Lung (tissue), 17 donors: ENCODE measurements at places on chromosomes 11 and 22.

GRCh38 chr11:63226488-63227114 lies 16.8 kb downstream of the SLC22A25 start:
- H3K27me3 ChIP-seq: no peaks in the 10 kb centered on the region
- H3K27ac ChIP-seq: no peak overlapping the region
- no peaks in the 10 kb centered on the region for H3K4me1 ChIP-seq
- no peak for DNase-seq
- no peak overlapping the region for H3K4me3 ChIP-seq
- H3K36me3 ChIP-seq: no peaks in the 10 kb centered on the region

GRCh38 chr22:39383841-39384625 lies 15.5 kb upstream of the TAB1 start:
- no peak overlapping the region for H3K4me3 ChIP-seq
- no peak overlapping the region for H3K27ac ChIP-seq
- no peak for DNase-seq
- no peaks in the 10 kb centered on the region for H3K4me1 ChIP-seq

DNA sequence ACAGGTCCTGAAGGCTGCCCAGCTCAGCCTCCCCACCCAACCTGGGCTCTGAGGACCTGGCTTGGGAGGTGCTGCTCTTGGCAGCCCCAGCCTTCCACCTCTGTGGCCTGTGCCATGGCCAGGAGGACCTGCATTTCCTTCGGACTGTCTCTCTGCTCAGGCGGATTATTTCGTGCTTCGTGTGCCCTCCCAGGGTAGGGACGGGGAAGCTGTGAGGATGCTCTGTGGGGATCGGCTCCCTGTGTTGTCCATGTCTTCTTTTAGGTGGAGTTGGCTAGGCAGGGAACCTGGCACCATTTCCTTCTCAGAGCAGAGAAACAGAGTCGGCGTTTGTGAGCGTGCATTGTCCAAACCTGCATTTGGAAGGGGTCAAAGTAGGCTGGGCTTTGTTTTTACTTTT lies 34.1 kb downstream of the BCR start:
- no peak overlapping the region for H3K4me3 ChIP-seq
- H3K27me3 ChIP-seq: no peaks in the 10 kb centered on the region
- peaks cover 41% of the 10 kb centered on the region for H3K4me1 ChIP-seq
- H3K36me3 ChIP-seq: no peaks in the 10 kb centered on the region
- H3K27ac ChIP-seq: peak overlapping the region; percentile 14

DNA sequence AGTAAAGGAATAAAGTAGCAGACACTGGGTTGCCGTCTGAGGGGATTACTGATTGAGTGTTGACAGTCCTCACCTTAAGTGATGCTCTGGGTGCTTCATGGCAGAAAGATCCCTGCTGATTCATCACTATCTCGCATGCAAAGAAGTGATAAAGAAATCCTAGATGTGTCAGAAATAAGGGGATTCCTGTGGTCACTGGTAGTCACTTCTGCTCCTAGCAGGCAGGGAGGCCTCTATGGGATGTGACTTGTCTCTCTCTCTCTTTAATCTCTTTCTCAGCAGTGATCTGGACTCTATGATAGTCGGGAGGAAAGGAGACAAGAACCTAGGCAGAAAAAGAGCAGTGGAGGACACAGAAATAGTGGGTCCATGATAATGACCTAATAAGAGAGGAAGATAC lies 30.9 kb upstream of the OR56A1 start:
- no peaks in the 10 kb centered on the region for H3K4me1 ChIP-seq
- no peak overlapping the region for H3K4me3 ChIP-seq
- H3K27ac ChIP-seq: no peak overlapping the region
- peaks cover 3% of the 10 kb centered on the region for H3K27me3 ChIP-seq

- no peak overlapping the region for H3K4me3 ChIP-seq
- H3K36me3 ChIP-seq: no peaks in the 10 kb centered on the region
- DNase-seq: no peak
These were observed 21.6 kb upstream of the NUP160 start for GRCh38 chr11:47869544-47870393.

- H3K27me3 ChIP-seq: no peaks in the 10 kb centered on the region
- no peak overlapping the region for H3K27ac ChIP-seq
- DNase-seq: no peak
- H3K4me3 ChIP-seq: no peak overlapping the region
- no peaks in the 10 kb centered on the region for H3K4me1 ChIP-seq
- peaks cover 19% of the 10 kb centered on the region for H3K36me3 ChIP-seq
These were observed 4.5 kb downstream of the RPS6KB2 start for GRCh38 chr11:67432655-67433349.

DNA sequence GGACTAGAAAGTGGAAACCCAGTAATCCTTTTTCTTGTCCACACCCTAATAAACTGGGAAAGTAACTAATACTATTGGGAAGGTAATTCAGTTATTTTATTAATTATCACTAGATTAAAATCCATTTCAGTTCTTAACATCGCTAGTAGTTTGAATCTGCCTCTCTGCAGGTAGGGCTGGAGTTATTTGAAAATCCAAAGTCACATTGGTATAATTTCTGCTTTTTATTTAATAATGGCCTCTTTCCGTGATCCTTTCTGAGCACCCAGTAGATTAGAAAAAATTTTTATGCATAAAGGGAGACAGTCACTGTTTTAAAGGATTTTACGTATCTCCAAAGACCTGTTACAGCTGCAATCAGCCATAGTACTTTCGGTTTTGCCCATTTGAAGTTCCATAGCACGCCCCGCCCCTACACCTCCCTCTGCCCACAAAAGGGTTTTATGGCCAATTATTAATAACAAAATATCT lies 605 bp upstream of the COPB1 start:
- H3K27me3 ChIP-seq: no peaks in the 10 kb centered on the region
- no peak overlapping the region for H3K4me3 ChIP-seq
- DNase-seq: peak; percentile 82
- peaks cover 12% of the 10 kb centered on the region for H3K36me3 ChIP-seq
- peak overlapping the region; percentile 89 for H3K27ac ChIP-seq

GRCh38 chr11:14566331-14567063 lies 46.3 kb upstream of the PSMA1 start:
- no peaks in the 10 kb centered on the region for H3K4me1 ChIP-seq
- no peak overlapping the region for H3K27ac ChIP-seq
- peaks cover 3% of the 10 kb centered on the region for H3K36me3 ChIP-seq
- H3K27me3 ChIP-seq: no peaks in the 10 kb centered on the region
- no peak for DNase-seq

DNA sequence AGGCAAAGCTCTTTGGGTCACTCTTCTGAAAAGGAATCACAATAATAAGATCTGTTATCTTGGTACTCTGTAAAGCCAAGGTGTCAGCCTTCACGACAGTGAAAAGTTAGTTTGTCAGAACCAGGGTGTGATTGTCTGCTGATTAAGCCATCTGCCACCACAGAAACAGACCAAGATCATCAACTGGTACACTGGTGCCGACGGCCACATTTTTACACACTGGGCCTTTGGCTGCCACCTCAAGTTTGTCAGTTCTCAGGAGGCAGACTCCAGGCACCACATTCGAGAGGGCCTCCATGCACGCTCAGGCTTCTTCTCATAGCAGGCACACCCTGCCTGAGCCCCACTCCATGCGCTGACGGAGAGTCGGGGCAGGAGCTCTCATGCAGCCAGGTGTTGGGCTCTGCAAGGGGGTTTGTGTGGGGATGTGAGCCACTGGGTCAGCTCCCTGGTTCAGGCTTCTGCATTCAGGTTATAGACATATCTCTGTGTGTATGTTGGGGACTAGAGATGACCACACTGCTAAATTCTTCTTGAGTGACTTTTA lies 66.2 kb downstream of the KCNJ1 start:
- peaks cover 4% of the 10 kb centered on the region for H3K36me3 ChIP-seq
- no peak for DNase-seq
- H3K4me3 ChIP-seq: no peak overlapping the region
- H3K27me3 ChIP-seq: no peaks in the 10 kb centered on the region

DNA sequence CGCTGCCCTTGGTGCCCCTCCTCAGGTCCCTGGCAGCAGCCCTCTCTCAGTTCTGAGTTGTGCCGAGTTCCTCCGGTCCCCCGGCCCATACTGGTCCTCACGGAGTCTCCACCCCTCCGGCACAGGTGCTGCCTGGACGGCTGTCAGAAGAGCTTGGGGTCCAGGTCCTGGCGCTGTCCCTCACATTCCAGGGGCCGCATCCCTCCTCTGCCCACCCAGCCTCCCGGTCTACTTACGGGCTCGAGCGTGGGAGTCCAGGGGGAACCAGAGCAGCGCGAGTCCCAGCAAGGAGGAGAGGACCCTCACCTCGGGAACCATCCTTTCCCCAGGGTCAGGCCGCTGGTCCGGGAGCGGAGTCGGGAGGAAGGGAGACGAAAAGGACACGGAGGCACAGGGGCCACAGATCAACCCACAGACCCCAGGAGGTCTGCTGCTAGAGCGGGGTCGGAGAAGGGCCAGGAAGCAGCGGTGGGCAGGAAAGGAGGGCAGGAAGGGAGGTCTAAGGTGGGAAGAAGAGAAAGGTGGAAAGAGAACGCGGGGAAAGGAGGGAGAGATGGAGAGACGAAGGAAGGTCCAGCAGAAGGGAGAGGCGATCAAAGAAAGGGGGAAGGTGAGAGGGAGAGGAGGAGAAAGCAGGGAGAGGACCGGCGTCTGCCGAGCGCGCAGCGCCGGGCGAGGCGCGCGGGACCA lies 510 bp downstream of the CHRDL2 start:
- H3K27ac ChIP-seq: no peak overlapping the region
- no peak for DNase-seq
- H3K36me3 ChIP-seq: no peaks in the 10 kb centered on the region
- H3K4me3 ChIP-seq: no peak overlapping the region
- no peaks in the 10 kb centered on the region for H3K4me1 ChIP-seq

GRCh38 chr11:34621876-34622275 lies 983 bp downstream of the EHF start:
- H3K36me3 ChIP-seq: no peaks in the 10 kb centered on the region
- DNase-seq: no peak
- no peaks in the 10 kb centered on the region for H3K4me1 ChIP-seq
- H3K27ac ChIP-seq: peak overlapping the region; percentile 56
- no peaks in the 10 kb centered on the region for H3K27me3 ChIP-seq

- H3K4me3 ChIP-seq: no peak overlapping the region
- no peak overlapping the region for H3K27ac ChIP-seq
- no peaks in the 10 kb centered on the region for H3K27me3 ChIP-seq
- no peaks in the 10 kb centered on the region for H3K4me1 ChIP-seq
- no peaks in the 10 kb centered on the region for H3K36me3 ChIP-seq
These were observed 3.0 kb upstream of the OR2AT4 start for GRCh38 chr11:75099635-75100034.

- no peak overlapping the region for H3K4me3 ChIP-seq
- H3K4me1 ChIP-seq: no peaks in the 10 kb centered on the region
- H3K27me3 ChIP-seq: no peaks in the 10 kb centered on the region
- no peak overlapping the region for H3K27ac ChIP-seq
- no peaks in the 10 kb centered on the region for H3K36me3 ChIP-seq
- no peak for DNase-seq
These were observed 12.1 kb upstream of the EHD1 start for GRCh38 chr11:64890522-64890939.

DNA sequence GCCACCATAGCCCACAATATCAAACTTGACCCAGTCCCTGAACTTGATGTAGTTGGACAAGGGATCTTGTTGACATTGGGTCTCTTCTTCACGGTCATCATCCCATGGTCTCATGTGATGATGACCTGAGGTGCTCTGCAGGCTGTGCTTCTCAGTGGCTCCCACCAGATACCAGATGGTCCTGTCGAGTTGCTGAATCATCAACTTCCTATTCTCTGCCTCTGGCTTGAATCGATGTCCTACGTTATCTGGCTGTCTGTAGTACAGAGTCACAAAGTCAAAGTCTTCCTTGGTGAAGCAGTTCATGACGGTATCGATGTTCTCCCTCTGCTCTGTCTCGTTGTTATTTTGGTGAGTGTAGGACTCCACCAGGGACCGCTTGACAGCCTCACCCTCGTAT lies 145.7 kb upstream of the ALDH3B2 start:
- H3K36me3 ChIP-seq: no peaks in the 10 kb centered on the region
- H3K27me3 ChIP-seq: no peaks in the 10 kb centered on the region
- H3K4me3 ChIP-seq: no peak overlapping the region
- no peak for DNase-seq

DNA sequence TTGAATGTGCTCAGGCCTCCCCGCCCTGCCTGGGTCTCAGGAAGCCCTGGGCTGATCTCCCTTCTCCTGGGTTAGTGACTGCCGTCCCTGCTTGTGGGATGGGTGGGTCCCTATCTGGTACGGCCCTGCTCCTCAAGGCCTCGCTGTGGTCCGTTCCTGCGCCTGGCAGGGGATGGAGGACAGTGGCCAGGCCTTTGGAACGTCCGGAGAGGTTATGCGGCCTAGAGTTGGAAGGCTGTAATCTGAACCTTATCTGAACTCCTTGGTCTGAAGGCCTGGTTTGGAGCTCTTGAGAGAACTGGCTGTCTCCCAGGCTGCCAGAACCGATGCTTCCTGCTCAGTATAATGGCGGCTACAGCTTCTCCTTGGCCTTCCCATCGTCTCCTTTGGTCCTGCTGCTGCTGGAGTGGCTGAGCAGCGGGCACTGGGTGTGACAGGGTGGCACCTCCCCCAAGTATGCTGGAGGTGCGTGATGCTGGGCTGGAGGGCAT lies 72.8 kb downstream of the FLI1 start:
- H3K27me3 ChIP-seq: no peaks in the 10 kb centered on the region
- no peak overlapping the region for H3K27ac ChIP-seq
- H3K4me3 ChIP-seq: no peak overlapping the region
- DNase-seq: no peak

- DNase-seq: no peak
- H3K4me3 ChIP-seq: no peak overlapping the region
- H3K27me3 ChIP-seq: peaks cover 10% of the 10 kb centered on the region
- H3K4me1 ChIP-seq: peaks cover 10% of the 10 kb centered on the region
- no peaks in the 10 kb centered on the region for H3K36me3 ChIP-seq
These were observed 4.8 kb downstream of the GRAMD1B start for GRCh38 chr11:123434911-123435310.

DNA sequence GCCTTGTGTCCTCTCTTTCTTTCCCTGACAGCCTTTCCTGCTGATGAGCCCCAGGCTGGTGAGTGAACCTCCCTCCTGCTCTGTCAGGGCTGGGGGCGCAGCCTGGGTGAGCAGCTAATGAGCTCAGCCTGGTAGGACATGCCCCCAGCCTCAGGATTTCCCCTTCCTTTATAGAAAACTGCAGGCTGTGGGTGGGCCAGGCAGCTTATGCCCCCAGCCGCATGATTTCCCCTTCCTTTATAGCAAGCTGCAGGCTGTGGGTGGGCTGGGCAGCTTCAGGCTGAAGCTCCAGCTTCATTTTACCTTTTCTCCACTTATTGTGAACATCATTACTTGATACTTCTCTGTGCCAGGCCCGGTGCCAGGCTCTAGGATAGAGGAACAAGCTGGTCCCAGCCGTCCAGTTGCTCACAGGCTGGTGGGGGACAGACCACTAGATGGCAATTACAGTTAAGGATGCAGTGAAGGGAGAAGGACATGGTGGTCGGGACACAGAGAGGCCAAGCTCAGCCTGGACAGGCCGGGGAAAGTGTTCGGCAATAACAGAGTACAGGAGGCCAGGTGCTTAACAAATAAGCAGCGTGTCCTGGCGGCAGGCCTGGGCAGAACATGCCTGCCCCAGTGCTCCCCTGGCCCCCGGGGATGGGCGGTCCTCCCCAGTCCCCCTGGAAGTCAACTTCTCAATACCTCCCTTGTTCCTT lies 5.3 kb downstream of the LGALS12 start:
- DNase-seq: no peak
- H3K4me3 ChIP-seq: no peak overlapping the region
- no peaks in the 10 kb centered on the region for H3K27me3 ChIP-seq
- H3K4me1 ChIP-seq: peaks cover 6% of the 10 kb centered on the region
